HT-29 (cell line): ENCODE measurements at places on chromosomes 2 and 18. TPM values are rescaled to one million over a fixed set of nuclear protein-coding genes. Genes with fewer than 3 reads are reported as not detected.

DNA sequence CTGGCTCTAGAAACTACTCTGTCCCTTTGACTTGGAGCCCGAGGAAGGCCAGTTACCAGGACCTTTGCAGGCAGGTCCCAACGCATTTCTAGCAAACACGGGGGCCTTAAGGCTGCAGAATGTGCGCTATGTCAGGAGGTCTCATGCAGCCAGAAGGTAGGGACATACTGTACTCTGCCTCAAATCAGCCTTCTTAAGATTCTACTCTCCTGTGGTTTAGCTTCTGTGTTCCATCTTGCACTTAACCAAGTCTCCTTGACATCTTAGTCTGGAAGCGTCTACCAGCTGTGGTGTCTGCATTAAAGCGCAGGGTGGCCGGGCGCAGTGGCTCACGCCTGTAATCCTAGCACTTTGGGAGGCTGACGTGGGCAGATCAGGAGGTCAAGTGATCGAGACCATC, 65.5 kb downstream of the STEAP3 start:
- no peak for DNase-seq

Gene SERPINB3
- total RNA-seq = not detected in 2 replicates

DNA sequence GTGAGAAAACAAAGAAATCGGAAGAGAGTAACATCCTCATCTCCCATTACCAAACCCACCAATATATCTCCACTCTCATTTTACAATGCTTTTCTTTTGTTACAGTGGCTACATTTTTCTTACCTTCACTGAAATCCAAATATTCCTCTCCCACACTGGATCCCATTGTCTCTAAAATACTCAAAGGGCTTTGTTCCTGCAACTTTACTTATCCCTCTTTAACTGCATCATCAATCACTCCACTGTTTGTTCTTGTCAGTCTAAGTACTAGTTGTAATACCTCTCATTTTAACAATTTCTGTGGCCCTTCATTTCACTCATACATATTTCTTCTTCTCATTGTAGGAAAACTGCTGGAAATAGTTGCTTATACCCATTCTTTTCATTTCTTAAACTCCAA, 464.2 kb upstream of the PIK3C3 start:
- no peak for DNase-seq

GRCh38 chr2:32456808-32457207, 100.0 kb downstream of the BIRC6 start:
- no peak for DNase-seq

- no peak for DNase-seq
Measured at GRCh38 chr2:74551942-74552913, 1.5 kb downstream of the LOXL3 start.

DNA sequence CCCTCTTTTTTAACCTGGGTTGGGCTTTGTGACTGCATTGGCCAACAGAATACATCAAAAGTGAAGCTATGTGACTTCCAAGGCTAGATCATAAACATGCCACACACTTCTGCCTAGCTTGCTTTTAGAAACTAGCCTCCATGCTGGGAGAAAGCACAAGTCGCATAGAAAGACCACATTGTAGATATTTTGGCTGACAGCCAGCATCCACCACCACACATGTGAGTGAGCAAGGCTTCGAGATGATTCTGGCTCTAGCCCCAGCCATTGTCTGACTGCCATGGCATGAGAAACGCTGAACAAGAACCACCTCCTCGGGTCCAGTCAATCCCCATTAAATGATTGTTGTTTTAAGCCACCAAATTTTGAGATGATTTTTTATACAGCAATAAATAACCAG, 66.8 kb upstream of the STPG4 start:
- DNase-seq = no peak

- DNase-seq = no peak
Measured at GRCh38 chr2:120885749-120886148, 150.1 kb downstream of the GLI2 start.

Gene TMEM198
- total RNA-seq = 5.2 and 5.6 TPM in 2 replicates

Gene LRRC30
- not detected in 2 replicates for total RNA-seq

GRCh38 chr2:21228041-21228895, 104.5 kb downstream of the TDRD15 start:
- DNase-seq = no peak

DNA sequence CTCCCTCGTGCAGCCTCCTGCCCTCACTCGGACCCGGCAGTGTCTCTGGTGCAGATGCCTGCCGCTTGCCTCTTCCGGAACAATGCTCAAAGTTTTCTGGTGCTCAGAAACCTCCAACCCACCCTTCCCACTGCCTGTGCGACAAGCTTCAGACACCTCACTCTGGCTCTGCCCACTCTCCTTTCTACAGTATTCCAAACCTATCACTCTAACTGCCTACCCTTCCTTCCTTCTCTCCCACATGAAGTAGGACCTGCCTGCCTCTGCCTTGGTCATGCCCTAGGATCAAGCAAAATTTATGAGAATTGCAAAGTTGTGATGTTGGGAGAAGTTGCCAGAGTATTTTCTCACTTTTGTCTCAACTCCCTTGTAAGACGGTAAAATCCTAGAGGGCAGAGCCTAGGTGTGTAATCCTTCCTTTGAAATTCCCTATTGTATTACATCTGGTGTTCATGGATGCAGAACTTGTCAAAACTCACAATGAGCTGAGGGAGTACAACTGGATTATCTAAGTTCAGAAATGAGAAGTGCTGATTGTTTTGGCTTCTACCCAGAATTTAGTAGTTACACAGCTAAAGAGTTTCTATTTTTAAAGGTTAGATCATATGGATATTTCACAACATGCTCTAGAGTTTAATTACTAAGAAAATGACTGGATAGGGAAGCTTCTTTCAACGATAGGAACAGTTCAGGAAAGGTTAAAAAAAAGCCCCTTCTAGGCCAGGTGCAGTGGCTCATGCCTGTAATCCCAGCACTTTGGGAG, 7.2 kb downstream of the NPC1 start:
- DNase-seq = no peak

Gene UGT1A3
- 1.2 and 1.6 TPM in 2 replicates for total RNA-seq

GRCh38 chr2:105812180-105813044, 67.7 kb downstream of the NCK2 start:
- DNase-seq = no peak

DNA sequence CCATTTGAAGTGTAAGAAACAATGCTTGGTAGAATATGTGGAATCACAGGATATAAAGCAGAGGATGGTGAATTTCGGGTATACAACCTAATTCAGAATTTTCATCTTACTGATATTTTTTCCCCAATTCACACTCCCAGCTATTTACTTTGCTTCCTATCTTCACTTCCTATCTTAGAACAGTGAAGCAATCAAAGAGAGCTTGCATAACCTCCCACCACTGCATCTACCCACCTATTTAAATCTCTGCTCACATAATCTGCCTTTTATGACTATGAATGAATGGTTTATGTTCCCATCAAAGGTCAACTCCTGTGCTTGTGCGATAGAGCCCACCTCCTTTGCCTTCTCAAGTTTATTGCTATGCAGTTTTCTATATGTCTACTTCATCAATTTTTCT, 3.3 kb downstream of the RMDN2 start:
- no peak for DNase-seq

DNA sequence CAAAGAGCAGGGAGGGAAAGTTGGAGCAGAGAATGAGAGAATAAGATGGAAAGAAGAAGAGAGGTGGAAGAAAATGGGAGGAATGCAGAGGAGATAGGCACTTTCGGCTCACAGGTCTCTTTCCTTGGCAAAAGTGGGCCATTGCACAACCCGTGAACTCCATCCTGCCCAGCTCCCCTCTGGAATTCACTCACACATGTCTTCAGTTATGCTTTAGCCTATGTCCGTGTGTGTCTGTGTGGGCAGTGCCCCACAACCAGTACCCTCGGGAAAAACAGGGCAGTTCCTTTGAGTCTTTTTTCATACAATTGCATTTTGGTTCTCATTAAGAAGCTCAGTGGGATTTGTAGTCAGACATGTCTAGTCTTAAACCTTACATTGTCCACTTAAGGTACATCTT, 34.5 kb downstream of the DTNA start:
- no peak for DNase-seq

Gene SCN7A
- not detected in 2 replicates for total RNA-seq

DNA sequence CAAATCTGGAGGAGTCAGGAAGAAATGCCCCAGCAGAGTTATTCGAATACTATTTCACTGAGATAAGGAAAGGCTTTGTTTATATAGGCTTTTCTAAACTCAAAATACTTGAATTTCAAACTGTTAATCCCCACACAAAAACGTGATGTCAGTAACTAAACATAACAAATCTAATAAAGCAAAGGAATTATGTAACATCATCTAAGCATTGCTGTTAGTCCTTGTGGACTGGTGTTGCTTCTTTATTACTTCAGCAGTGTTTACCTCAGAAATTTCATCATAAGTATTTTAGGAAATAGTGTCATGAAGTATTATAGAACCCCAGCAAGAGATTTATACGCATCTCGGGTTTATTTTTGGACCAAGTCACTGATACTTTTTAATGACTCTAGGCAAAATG, 19.7 kb upstream of the SANBR start:
- DNase-seq = no peak

- no peak for DNase-seq
Measured at GRCh38 chr2:122167515-122167914, 412.1 kb downstream of the TSN start.

Gene CFAP65
- total RNA-seq = not detected in 2 replicates
